ENCODE measurements at places on chromosomes 5 and 9.

DNA sequence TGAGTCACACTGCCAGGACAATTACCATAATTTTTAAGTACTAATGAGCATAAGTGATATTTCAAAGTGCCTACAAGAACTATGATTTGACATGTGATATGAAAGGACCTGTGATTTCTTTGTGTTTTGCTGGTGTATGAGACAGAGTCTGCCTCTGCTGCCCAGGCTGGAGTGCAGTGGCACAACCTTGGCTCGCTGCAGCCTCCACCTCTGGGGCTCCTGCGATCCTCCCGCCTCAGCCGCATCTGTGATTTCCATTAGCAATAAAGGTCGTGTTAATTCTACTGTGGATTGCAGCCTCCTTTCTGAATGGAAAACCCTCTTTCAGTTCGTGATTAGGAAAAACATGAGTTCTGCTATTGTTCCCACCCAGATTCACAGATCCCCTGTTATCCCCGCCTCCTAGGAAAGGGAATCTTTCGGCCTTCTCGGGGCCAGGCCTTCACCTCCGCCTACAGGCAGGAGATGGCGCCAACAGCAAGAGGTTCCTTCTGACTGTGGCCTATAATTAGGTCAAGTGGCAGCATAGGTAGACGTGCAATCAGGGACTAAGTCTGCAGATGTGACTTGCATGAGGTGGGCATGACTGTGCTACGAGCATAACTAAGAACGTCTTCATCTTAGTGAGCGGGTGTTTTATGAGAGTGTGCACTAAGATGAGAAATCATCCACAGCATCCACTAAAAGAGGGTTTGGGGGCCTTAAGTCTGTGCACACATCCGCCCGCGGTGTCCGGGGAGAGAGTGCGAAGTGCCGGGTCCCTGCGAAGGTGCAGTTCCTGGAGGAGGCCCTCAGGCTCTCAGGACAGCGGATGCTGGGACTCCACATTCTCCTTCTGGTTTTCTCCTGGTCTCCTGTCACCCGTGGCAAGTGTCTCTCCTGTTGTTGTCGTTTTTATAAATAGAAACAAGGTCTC lies 23.1 kb downstream of the TRIM7 start:
- DNase-seq = peak; percentile 34

- DNase-seq = no peak
Measured at GRCh38 chr5:38695021-38695958, 138.8 kb upstream of the LIFR start.

DNA sequence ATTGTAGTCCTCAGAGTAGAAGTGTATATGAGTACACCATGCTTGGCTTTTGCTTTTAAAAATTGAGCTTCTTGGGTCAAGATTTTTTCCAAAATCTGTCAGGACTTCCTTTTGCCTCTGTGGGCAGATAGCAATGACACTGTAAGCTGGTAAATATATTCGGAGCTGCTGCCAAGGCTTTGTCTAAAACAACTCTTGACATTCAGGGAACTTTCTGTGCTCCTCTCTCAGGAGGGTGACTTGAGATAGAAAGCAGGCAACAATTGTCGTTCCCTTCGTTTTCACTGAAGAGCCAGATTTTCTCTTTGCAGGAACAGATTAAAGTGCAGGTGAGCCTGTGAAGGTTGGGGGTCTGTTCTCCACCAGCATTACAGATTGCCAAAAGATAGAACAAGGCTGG lies 230.5 kb downstream of the MAST4 start:
- no peak for DNase-seq

- DNase-seq = no peak
Measured at GRCh38 chr9:87873607-87874303, 8.9 kb upstream of the SPATA31E1 start.

DNA sequence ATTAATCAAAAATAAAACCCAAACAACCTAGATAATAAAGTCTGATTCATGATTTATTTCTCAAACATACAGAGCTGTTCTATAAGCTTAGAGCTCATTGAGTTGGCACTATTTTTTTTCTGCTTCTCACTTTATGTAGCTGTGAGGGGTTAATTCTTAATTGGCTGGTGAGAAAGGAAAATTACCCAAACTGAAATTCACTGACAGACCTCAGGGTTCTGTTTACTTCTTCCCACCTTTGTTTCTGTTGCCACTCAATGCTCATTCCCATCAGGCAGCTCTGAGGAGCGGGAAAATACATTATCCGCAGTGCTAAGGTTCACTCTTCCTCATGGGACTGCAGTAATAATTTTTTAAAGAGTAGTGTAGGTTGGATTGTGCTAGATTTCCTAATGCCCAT lies 139.9 kb downstream of the KCTD16 start:
- no peak for DNase-seq

DNA sequence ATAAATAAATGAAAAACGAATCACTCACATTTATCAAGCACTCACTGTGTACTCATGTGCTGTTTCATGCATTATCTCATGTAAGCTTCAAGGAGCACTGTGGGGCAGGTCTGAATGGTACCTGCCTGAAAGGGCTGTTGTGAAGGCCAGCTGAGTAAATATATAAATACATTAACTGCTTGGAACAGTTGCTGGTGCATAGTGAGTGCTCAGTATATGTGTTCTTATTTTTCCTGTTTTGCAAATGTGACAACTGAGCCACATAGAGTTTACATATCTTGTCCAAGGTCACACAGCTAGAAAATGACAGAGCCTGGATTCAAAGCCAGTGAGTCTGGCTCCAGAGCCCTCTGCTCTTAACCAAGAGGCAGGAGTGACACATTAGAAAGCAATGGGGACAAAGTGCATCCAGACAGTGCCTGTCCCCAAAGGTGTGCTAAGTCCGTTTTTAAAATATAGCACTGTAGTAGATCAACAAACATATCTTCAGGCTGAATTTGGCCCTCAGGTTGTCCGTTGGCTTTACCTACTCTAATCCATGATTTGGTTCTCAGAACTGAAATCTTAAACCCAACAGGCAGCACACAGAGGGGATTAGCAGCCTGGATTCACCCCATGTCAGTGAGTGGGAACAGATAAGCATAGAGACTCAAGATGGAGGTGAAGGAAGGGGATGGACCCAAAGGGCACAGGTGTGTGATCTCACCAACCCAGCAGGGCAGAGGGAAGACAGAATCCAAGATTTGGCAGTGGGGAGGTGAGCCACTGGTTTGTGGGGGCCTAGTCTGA lies 70.8 kb downstream of the WWC1 start:
- DNase-seq = no peak

DNA sequence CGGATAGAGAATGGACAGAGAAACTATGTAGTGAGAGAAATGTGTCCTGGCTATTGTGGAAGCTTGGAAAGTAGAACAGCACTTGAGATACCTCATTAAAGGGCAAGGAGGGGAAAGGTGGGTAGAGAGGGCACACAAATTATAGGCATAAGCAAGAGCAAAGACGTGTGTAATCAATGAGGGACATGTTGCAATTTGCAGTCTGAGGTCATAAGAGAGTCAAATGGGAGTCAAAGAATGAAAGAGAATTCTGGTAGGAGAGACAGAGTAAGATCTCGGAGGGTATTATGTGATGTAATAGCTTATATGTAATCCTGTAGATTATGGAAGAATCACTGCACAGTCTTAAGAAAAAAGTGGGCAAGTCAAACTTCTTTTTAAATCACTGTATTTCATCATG lies 312.0 kb upstream of the RGMB start:
- DNase-seq = no peak

DNA sequence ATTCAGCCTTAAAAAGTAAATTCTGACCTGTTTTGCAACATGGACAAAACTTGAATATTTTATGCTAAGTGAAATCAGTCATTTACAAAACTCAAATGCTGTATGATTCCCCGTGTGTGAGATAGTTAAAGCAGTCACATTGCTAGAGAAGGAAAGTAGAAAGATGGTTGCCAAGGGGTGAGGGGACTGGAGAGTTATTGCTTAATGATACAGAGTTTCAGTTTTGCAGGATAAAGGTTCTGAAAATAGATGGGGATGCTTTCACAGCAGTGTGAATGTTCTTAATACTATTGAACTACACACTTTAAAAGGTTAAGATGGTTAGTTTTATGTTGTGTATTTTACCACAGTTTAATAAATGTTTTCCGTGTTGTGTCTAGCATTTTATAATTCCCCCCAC lies 51.2 kb downstream of the SGCD start:
- no peak for DNase-seq

DNA sequence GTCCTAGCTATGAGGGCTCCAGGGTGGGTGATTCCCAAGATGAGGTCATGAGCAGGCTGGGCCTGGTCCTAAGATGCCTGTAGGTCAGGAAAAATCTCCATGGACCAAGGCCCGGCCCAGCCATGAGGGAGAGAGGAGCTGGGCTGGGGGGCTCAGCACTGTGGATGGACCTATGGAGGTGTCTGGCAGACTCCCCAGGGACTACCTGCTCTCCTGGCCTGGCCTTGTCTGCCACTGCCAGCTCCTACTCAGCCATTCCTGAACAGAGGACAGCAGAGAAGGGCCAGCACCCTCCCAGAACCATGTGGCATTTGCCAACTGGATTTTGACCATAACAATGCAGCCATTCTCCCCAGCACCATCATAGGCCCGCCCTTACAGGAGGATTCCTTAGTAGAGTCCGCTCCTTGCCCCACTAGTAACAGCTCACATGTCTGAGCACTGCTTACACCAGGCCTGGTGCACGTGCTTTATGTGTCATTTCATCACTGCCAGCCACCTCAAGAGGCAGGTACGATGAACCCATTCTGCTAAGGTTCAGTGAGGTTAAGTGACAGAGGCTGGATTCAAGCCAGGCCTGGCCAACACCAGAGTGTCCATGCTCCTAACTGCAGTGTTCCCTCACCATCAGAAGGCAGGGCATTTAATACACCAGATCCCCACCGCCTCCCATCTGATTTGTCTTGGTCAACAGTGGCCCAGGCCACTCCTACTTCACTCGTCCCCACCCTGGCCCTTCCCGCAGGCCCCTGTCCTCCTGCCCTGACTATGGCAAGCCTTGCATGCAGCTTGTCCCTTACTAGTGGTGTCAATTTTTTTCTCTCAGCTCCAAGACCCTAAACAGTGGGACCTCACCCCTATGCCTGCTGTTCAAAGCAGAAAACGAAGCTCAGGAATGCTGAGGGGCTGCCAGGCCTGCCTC lies 669 bp downstream of the IL13 start:
- no peak for DNase-seq

- DNase-seq = no peak
Measured at GRCh38 chr9:14958989-14959388, 48.8 kb upstream of the FREM1 start.

GRCh38 chr5:140558542-140558941 lies 1.3 kb upstream of the SRA1 start:
- DNase-seq = no peak

DNA sequence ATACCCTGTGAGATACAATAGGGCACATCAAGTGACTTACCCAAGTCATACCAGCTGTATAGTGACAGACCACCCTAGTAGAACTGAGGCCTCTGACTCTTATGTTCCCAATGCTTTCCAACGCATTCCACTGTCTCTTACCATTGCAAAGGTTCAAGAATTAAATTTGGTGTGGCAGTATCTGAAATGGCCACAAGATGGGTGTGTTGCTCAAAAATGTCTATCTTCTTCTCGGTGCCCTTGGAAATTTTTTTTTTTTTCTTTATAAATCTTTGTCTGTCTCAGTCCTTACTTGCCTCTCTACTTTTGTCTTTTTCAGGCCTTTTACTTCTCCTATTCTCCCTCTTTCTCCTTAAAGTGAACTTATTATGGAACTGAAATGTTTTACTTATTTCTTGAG lies 48.4 kb downstream of the GPR21 start:
- no peak for DNase-seq

DNA sequence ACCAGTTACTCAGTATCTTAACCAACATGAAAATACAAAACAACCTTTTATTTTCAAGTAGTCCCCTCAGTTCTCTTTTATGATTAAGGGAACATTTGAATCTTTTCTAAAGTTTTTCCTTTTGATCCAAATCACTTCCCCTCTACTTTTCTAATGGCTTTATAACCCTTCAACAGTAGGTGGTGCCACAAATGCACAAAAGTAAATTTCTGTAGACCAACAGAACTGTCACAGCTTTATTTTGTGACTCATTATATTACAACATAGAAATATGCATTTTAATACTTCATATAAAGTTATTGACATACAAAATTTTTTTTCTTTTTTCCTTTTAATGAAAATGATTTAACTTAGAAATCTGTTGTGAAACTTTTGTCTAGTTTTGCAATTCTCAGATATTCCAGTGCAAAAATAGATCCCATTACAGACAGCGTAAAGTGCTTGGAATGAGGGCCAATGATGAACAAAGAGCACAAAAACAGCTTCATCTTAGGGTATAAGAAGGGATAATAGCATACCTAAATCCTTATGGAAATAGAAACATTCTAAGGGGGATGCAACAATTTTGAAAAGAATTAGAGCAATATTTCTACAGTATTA lies 17.0 kb downstream of the NIPSNAP3B start:
- DNase-seq = no peak

GRCh38 chr5:82295144-82295543 lies 17.0 kb upstream of the RPS23 start:
- no peak for DNase-seq

GRCh38 chr5:53482717-53483638 lies 2.5 kb downstream of the FST start:
- no peak for DNase-seq

GRCh38 chr9:91496351-91496750 lies 72.7 kb upstream of the NFIL3 start:
- DNase-seq = no peak

DNA sequence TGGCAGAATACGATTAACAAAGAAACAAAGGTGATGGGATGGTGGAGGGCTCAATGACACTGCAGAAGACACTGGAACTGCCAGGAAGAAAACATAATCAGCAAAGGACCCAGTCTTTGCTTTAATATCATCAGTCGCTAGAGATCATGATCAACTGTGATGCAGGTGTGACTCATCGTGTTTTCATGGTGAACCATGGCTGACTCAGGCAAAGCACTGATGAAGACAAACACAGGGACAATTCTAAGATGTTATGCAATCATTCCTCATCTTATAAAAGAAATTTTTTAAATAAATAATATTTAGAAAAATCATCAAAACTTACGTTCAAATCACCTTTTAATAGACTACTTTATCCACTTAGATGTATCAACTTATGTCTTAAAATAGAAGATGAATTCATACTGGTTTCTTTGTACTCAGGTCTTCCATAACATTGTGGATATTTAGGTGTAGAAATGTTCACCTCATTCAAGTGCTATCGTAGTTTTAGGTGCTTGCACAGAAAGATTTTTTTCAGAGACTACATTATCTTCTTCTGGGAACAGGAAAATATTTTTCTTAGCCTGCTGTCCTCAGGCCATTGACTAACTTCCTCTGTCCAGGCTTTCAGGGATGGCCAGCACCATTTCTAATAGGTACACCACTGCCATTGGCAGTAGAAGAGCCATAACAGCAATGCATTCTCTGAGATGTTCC lies 673.4 kb upstream of the MEF2C start:
- no peak for DNase-seq

- DNase-seq = no peak
Measured at GRCh38 chr9:9102295-9102694, 1302.7 kb upstream of the DMAC1 start.

- no peak for DNase-seq
Measured at GRCh38 chr5:36688722-36689121, 82.3 kb downstream of the SLC1A3 start.

All from stimulated activated CD4-positive, alpha-beta T cell treated with anti-CD3 and anti-CD28 coated beads, Interleukin-4, amount 100 ng/mL, for 4 hours (primary cell).